ENCODE measurements at places on chromosomes 2 and 18. TPM values are rescaled to one million over a fixed set of nuclear protein-coding genes. Genes with fewer than 3 reads are reported as not detected.

- DNase-seq = no peak
Measured at GRCh38 chr2:227207573-227207972, 43.1 kb downstream of the COL4A3 start.

DNA sequence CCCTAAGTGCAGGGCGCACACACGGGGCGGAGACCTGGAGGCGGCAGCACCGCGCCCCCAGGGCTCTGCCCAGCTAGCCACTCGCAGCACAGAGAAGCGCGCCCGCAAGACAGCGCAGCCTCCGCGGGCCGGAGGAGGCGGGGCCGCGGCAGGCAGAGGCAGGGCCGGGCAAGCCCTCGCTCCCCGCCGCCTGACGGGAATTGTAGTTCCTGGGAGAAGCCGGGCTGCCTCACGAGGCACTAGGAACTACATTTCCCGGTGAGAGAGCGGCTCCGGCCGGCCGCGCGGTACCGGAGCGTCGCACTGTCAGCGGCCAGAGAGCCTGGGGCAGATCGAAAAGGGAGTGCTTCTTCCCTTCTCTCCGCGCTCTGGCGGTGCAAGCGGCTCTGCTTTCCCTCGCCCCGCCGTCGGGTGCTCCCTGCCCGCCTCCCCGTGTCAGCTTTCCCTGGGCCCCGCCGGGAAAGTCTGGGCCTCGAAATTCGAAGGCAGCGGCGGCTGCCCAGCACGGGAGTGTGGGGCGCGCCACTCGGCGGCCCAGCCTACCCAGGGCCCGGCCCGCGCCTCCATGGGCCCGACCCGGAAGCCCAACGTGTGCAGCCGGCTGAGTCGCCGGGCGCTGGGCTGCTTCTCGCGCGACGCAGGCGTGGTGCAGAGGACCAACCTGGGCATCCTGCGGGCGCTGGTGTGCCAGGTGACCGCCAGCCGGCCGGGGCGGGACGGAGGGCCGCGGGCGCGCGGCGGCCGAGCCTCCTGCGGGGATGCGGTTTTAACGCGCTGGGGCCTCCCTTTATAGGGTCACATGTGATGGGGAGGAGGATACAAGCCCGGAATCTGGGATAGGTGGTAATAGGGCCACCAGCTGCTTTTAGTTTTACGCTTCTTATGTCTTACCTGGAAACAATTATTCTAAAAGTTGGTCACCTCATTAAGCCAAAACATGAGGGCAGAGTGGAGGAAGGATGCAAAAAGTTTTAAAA, at the start of gene DCAF17:
Gene DCAF17, plus strand, starts transcription at position 214 of the 977 bp plus-strand sequence. Its CDS starts 352 bp downstream, at position 566.
- DNase-seq = peak; percentile 93

DSC3 gene
- total RNA-seq = 0.87 TPM

GRCh38 chr2:155070489-155070888, 372.0 kb downstream of the KCNJ3 start:
- no peak for DNase-seq

RNF125 gene
- 5.2 TPM for total RNA-seq

DNA sequence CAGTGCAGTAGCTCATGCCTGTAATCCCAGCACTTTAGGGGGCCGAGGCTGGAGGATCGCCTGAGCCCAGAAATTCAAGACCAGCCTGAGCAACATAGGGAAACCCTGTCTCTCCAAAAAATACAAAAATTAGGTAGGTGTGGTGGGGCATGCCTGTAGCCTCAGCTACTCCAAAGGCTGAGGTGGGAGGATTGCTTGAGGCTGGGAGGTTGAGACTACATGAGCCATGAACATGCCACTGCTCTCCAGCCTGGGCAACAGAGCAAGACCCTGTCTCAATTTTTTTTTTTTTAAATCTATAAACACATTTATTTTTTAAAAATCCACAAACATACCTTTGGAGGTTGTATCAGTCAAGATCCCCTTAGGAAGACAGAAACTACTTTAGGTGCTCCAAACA, 326.3 kb downstream of the EPHA4 start:
- no peak for DNase-seq

GRCh38 chr18:59697236-59697932, at the start of gene CCBE1:
Gene CCBE1 (minus strand): TSS chr18:59697423.
- DNase-seq = peak; percentile 89

GRCh38 chr18:11159844-11160243, 10.5 kb upstream of the PIEZO2 start:
- DNase-seq = no peak

NTSR2 gene
- total RNA-seq = not detected

RAB6D gene
- 0.59 TPM for total RNA-seq

CNRIP1 gene
- 21.8 TPM for total RNA-seq

SPEG gene
- total RNA-seq = 6.1 TPM

All from endothelial cell (in vitro differentiated cells).